ENCODE measurements at places on chromosomes 13 and 19.

DNA sequence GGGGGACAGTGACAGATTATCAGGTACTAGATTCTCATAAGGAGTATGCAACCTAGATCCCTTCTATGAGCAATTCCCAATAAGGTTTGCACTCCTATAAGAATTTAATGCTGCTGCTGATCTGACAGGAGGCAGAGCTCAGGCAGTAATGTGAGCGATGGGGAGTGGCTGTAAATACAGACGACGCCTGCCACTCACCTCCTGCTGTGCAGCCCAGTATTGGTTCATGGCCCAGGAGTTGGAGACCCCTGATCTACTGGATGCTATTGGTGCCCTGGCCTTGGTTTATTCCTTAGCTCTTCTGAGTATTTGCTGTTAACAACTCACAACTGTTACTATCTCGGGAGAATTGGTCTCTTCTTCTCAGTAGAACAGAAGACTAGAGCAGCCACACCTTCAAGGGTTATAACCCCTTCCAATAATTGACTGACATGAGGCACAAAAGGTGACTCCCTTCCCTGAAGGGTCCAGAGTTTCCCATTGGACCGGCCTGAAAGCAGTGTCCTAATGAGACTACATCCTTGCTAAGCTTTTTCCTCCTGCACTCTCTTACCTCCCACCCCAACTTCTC lies 35.0 kb upstream of the RBM26 start:
- H3K27me3 ChIP-seq: no peaks in the 10 kb centered on the region
- DNase-seq: no peak
- H3K4me3 ChIP-seq: no peak overlapping the region
- no peak overlapping the region for H3K27ac ChIP-seq
- no peaks in the 10 kb centered on the region for H3K4me1 ChIP-seq

- no peaks in the 10 kb centered on the region for H3K4me1 ChIP-seq
- H3K4me3 ChIP-seq: no peak overlapping the region
- no peaks in the 10 kb centered on the region for H3K27me3 ChIP-seq
- H3K27ac ChIP-seq: no peak overlapping the region
- DNase-seq: no peak
- no peaks in the 10 kb centered on the region for H3K36me3 ChIP-seq
Observed at GRCh38 chr13:83827338-83827737, 54.9 kb downstream of the SLITRK1 start.

GRCh38 chr19:18975869-18976268 lies 34.9 kb upstream of the HOMER3 start:
- DNase-seq: no peak
- H3K4me1 ChIP-seq: no peaks in the 10 kb centered on the region
- H3K36me3 ChIP-seq: no peaks in the 10 kb centered on the region
- no peak overlapping the region for H3K4me3 ChIP-seq
- H3K27ac ChIP-seq: no peak overlapping the region
- H3K27me3 ChIP-seq: no peaks in the 10 kb centered on the region

- peaks cover 10% of the 10 kb centered on the region for H3K4me1 ChIP-seq
- H3K36me3 ChIP-seq: peaks cover 16% of the 10 kb centered on the region
- no peak overlapping the region for H3K27ac ChIP-seq
Observed at GRCh38 chr13:51361106-51361505, 21.6 kb downstream of the SERPINE3 start.

GRCh38 chr13:47277774-47278173 lies 380.9 kb upstream of the HTR2A start:
- no peak overlapping the region for H3K4me3 ChIP-seq
- H3K36me3 ChIP-seq: no peaks in the 10 kb centered on the region

All from liver (tissue), 10 donors.